ENCODE measurements at places on chromosomes 11 and 22. TPM values are rescaled to one million over a fixed set of nuclear protein-coding genes. Genes with fewer than 3 reads are reported as not detected.

Gene NPAS4
- total RNA-seq: 0.05 TPM

Gene PDE2A
- 0.76 TPM for total RNA-seq

Gene SLC17A6
- not detected for total RNA-seq

Gene PNPLA3
- total RNA-seq: 0.24 TPM

Gene CDKN1C
- total RNA-seq: 1.1 TPM

Gene NRGN
- 8.2 TPM for total RNA-seq

Measured in activated naive CD4-positive, alpha-beta T cell treated with anti-CD3 and anti-CD28 coated beads, Interleukin-2, amount 10 ng/mL, durations not matched to agents 5 hours and 36 hours (primary cell).